Temporal lobe (tissue), 4 donors: ENCODE measurements at places on chromosomes 4 and X. TPM values are rescaled to one million over a fixed set of nuclear protein-coding genes. Genes with fewer than 3 reads are reported as not detected.

SMPX gene
- not detected for total RNA-seq

CFAP299 gene
- 0.74 TPM for total RNA-seq

IRS4 gene
- total RNA-seq: 0.49 TPM

SLC25A14 gene
- total RNA-seq: 15.2 TPM

UGT2B17 gene
- total RNA-seq: not detected

ADGRG4 gene
- total RNA-seq: not detected

NUP62CL gene
- 0.74 TPM for total RNA-seq

HGFAC gene
- 2.2 TPM for total RNA-seq

SFRP2 gene
- total RNA-seq: 2.7 TPM

PCDH18 gene
- total RNA-seq: 17.9 TPM

EVC2 gene
- total RNA-seq: 1.2 TPM

SPANXN4 gene
- not detected for total RNA-seq

GPRIN3 gene
- total RNA-seq: 39.6 TPM

MTNR1A gene
- 0.49 TPM for total RNA-seq

SPANXB1 gene
- not detected for total RNA-seq

CLDN34 gene
- not detected for total RNA-seq

TMPRSS11A gene
- total RNA-seq: not detected

CBR4 gene
- 27.3 TPM for total RNA-seq

GRPR gene
- 0.74 TPM for total RNA-seq

CEP135 gene
- 12.8 TPM for total RNA-seq

EGFL6 gene
- total RNA-seq: 0.98 TPM

PROM1 gene
- total RNA-seq: 107 TPM

GLRA2 gene
- total RNA-seq: 86.8 TPM

SPANXD gene
- not detected for total RNA-seq

NPNT gene
- total RNA-seq: 47.9 TPM

TRMT2B gene
- total RNA-seq: 4.9 TPM

MMRN1 gene
- 2.7 TPM for total RNA-seq

ZNF157 gene
- total RNA-seq: 3.7 TPM

CXCL3 gene
- not detected for total RNA-seq
